ENCODE measurements at places on chromosomes 6 and 20.

DNA sequence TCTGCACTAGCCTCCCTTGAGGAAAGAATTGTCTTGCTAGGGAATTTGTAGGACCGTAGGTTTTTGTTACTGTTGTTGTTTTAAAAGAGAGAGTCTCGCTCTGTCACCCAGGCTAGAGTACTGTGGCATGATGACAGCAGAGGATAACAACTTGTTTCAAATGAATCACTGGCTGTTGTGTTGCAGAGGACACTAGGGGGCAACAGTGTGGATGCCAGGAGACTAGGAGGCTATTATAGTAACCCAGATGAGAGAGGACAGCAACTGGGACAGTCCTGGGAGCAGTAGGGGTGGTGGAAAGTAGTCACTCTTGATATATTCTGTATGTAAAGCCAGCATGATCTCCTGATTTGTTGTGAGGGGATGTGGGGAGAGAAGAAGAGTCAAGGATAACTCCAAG is 41.8 kb upstream of the LAMA4 start:
- DNase-seq: no peak

- peak; percentile 30 for DNase-seq
These were observed at the start of gene NT5E for GRCh38 chr6:85449818-85450759. TSS of gene NT5E (plus strand) at chr6:85450083. CDS start at chr6:85450140, 57 bp downstream.

DNA sequence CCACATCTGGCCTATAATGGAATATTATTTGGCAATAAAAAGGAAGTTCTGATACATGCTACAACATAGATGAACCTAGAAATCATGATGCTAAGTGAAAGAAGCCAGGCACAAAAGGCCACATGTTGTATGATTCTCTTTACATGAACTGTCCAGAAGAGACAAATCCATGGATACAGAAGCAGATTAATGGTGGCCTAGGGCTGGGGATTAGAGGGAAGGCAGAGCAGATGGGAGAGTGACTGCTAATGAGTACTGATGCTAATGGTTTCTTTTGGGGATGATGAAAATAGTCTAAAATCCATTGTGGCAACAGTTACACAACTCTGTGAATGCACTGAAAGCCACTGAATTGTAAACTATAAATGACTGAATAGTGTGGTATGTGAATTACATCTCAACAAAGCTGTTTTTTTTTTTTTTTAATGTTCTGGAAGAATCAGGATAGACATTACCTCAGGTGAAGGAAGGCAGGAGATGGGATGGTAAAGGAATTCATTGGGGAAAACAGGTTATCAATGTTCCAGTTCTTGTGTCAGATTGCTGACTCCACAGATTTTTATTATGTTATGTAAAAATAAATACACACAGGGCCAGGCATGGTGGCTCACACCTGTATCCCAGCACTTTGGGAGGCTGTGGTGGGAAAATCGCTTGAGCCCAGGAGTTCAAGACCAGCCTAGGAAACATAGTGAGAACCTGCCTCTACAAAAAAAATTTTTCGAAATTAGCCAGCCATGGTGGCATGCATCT is 8.9 kb upstream of the SOX12 start:
- no peak for DNase-seq

- no peak for DNase-seq
These were observed 94.4 kb downstream of the SAMD3 start for GRCh38 chr6:130128326-130128725.

GRCh38 chr6:27209196-27209595 is 38.3 kb upstream of the PRSS16 start:
- no peak for DNase-seq

- DNase-seq: no peak
These were observed 131.9 kb downstream of the TRMT11 start for GRCh38 chr6:126118058-126118755.

DNA sequence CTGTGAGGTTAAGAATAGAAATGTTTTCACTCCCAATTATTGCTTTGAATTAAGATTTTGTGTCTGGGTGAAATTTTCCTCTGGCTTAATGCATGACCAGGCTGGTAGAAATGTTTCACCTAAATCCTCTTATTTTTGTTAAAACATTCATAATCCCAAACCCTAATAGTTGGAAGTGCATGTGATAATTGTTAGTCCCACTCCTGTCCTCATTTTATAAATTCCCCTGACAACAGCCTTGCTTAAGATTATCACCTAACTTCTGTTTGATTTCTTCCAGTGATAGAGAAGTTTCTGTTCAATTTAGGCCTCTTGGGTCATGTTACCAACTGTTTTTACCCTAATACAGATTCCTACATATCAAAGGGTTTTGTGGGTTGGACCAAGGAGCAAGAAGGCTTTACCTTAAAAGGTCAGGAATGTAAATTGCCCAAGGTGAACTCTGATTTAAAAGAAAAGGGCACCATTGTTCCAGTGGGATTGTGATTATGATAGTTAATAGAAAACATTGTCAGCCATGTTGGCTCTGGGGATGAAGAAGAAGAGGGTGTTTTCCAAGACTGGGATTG is 158.7 kb upstream of the CENPW start:
- no peak for DNase-seq

GRCh38 chr6:160261991-160262680 is 3.5 kb upstream of the SLC22A2 start:
- DNase-seq: no peak

DNA sequence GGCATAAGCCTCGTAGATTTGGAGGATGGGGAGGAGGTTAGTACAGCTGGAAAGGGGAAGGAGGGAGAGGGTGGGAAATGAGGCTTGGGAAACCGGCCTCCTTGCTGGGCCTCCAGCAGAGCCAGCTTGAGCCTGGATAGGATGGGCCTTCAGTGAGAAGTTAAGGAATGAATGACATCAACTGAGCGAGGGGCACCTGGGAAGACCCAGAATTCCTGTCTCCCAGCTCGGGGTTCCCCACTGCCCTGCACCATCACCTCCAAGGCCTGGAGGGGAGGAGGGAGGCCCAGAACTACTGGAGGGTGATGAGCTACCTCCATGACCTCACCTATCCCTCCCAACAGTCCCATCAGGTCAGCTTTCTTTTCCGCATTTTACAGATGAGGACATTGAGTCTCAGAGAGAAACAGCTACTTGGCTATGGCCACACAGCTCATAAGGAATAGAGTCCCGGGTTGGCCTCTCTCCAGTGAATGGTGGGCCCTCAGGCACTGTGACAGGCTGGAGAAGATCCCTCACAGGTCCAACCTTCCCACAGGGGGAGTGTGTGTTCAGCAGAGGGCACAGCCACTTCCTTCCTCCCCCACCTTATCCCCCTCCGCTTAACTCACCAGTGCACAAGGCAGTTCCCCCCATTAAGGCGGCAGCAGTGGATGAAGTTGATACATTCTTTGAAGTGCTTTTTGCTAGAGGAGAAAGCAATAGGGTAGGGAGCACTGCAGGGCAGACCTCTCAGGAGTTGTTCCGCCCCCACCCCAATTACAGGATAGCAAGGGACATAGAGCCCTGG is 6.8 kb downstream of the DUSP15 start:
- no peak for DNase-seq

GRCh38 chr6:41519745-41520699 is 26.2 kb upstream of the FOXP4 start:
- DNase-seq: no peak

- DNase-seq: no peak
These were observed 120.8 kb downstream of the ISM1 start for GRCh38 chr20:13341737-13342393.

- no peak for DNase-seq
These were observed 83.9 kb downstream of the SESN1 start for GRCh38 chr6:109010705-109011102.

DNA sequence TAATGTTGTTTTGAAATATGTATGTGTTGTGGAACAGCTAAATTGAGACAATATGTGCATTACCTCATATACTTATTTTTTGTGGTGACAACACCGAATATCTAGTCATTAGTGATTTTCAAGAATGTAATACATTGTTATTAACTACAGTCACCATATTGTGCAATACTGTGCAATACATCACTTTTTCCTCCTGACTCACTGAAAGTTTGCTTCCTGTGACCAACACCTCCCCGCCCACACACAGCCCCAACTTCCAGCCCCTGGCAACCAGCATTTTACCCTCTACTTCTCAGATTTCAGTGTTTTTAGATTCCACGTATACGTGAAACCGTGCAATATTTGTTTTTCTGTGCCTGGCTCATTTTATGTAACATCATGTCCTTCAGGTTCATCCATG is 627.9 kb downstream of the PRKN start:
- DNase-seq: no peak

GRCh38 chr6:74181471-74181870 is 485.5 kb downstream of the CD109 start:
- DNase-seq: no peak

DNA sequence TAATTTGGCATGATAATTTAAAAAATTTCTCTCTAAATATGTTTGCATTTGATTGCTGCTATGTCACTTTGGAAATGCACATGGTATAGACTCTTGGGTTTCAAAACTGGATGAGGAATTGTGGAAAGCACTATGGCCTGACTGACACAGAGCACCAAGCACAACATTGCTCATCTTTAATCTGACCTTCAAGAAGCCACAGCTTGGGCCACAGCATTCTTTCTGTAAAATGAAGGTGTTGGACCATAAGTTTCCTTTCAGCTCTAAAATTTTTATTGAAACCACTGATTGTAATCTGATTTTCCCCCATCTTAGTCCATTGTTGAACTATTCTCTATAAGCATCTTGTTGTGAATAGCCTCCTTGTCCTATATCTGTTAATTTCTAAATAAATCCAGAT is 41.0 kb downstream of the QKI start:
- DNase-seq: no peak

- DNase-seq: no peak
These were observed 143.8 kb downstream of the FNDC1 start for GRCh38 chr6:159313018-159313417.

DNA sequence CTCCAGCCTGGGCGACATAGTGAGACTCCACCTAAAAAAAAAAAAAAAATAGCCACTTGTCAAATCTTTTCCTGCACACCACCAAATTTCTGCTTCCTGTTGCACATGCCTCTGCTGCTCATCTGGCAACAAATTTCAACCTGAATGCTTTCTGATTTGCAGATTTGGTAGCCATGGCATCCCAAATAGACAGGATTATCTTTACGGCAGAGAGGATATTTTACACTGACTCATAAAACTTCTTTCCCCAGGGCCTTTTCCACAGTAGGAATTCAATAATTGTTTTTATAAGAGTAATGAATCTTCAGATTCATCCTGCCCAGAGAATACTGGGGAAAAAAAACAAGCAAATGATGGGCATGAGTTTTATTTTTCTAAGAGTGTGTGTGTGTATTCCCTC is 264.6 kb downstream of the FRK start:
- DNase-seq: no peak

GRCh38 chr6:102619585-102619984 is 1226.1 kb downstream of the GRIK2 start:
- no peak for DNase-seq

- DNase-seq: no peak
These were observed 277.7 kb downstream of the ADGB start for GRCh38 chr6:146876271-146877151.

- no peak for DNase-seq
These were observed 256.7 kb upstream of the TCF21 start for GRCh38 chr6:133632206-133632605.

DNA sequence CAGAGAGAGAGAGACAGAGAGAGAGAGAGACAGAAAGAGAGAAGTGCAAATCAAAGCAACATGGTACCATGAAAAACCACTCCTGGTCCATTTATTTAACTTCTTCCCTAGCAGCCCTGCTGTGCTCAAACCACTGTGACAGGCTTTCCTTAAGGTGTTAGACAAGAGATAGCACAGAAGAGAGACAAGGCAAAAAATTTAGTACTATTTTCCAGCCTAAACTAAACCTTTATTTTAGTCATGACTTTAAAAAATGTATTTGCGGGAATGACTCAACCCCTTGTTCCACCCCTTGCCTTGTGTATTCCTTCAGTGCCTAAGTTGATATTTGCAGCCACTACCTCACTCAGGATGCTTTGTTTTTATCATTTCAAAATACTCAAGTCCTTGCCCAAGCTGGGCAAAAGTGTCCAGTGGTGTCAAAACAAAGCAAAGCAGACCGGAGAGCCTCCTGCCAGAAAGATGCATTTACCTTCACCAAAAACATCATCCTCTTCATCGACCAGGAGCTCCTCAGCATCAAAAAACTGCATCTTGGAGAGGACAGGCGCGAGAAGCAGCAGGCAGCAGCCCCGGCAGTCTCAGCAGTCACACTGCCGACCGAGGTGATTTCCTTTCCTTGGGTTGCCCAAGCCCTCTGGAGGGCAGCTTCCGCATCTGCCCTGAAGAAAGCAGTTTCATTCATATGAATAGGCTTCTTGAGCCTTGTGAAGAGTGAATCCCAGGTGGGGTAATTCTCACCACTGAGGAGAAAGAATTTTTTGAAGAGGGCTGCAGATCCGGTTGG is at the start of gene RIPOR2:
Gene RIPOR2 (minus strand): TSS at position 595 of the 787 bp plus-strand sequence. CDS start 62 bp downstream, at position 533.
- peak; percentile 47 for DNase-seq

- DNase-seq: no peak
These were observed 12.7 kb upstream of the MCUR1 start for GRCh38 chr6:13827032-13827431.

- no peak for DNase-seq
These were observed 40.9 kb downstream of the PDYN start for GRCh38 chr20:1952737-1953530.

DNA sequence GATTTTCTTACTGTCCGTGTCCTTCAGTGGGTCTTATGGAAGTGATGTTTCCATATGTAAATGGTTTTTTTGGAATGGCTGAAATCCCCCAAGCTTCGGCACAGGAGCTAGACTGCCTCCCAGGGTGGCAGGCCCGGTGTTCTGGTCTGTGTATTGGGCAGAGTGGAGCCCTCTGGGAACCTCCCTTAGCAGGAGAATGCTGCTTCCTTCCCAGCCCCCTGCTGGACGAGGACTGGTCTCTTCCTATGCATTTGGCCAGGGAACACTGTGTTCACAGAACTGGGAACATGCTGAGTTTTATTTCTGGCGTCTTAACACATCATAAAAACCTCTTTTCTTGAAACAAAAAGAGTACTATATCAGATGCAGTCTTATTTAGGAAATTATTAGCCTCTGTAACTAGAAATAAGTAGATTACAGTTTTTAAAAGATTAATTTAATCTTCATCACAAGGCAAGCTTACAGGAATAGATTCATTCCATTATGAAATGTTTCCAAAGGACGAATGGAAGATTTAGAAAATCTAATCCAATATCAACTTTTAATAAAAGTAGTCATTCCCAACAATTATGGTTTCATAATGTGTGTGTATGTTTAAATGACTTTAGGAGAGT is 56.6 kb downstream of the SYTL3 start:
- no peak for DNase-seq

GRCh38 chr6:138774370-138774769 is 801 bp downstream of the CCDC28A start:
- no peak for DNase-seq

- no peak for DNase-seq
These were observed 10.0 kb downstream of the AHCY start for GRCh38 chr20:34293119-34293518.

DNA sequence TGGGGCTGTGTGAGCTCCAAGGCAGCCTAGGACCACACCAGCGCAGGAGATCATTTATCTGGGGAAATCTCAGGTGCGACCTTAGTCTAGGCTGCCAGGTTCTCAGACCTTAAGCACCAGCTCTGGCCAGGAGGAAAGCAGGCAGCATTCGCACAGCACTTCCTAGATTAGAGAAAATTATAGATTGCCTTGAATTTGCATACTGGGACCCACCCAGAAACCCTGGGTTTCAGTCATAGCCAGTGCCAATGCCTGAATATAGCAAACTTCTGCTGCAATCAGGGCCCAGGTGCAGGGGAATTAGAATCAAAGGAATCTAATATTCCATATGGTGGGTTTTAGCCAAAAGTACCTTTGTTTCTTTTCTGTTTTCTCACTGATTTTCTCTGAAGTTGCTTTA is 204.3 kb upstream of the CST7 start:
- no peak for DNase-seq
